ENCODE measurements at places on chromosomes 12 and 14.
A peak's percentile ranks its signal among the peaks of the same experiment; 100 is the strongest.

DNA sequence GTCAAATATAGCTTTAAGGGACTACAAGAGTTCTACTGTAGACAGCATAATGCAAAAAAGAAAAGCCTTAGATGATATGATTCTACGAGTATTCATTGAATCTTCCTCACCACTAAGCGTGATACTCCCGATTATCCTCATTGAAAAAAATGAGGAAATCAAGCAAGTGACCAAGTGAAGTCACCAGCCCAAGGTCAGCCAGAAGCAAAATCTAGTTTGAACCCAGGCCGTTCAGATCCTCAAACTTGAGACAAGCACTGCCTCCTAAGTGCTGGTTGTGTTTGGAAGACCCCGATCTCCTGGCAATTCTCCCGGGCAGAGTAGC lies 845 bp downstream of the GIT2 start:
- DNase-seq: no peak

DNA sequence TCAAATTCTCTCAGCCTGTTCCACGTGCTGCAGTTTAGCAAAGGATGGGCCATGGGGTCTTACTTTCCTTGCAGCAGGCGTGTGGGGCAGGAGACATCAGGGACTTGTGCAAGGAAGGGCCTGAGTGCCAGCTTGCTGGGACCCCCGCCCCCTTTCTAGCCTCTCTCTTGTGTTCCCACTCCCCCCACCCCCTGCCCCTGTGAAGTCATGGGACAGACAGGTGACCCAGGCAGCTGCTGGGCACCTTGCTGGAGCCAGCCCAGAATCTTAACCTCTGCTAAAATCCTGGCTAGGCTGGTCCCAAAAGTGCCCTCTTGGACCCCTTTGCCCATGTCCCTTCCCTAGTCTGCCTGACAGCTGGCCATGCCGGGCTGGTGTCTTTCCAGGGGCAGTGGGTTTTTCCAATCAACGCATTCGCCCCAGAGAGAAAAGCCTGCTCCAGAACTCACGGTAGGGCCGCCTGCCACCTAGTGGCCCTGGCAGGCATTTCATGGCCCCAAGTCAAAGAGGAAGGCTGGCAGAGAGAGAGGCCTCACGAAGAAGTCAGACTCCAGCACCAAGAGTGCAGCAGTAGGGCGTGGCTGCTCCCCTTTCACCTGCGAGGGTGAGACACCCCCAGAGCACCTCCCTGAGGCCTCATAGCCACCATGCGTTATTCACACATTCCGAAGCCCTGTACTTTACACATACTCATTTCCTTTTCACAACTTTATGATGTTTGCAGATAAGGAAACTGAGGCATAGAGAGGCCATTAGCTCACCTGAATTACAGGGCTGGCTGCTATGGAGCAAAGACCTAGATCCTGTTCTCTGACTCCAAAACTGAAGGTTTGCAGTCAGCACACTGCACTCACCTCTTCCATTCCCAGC lies 67.4 kb downstream of the LGMN start:
- DNase-seq: peak; percentile 71

DNA sequence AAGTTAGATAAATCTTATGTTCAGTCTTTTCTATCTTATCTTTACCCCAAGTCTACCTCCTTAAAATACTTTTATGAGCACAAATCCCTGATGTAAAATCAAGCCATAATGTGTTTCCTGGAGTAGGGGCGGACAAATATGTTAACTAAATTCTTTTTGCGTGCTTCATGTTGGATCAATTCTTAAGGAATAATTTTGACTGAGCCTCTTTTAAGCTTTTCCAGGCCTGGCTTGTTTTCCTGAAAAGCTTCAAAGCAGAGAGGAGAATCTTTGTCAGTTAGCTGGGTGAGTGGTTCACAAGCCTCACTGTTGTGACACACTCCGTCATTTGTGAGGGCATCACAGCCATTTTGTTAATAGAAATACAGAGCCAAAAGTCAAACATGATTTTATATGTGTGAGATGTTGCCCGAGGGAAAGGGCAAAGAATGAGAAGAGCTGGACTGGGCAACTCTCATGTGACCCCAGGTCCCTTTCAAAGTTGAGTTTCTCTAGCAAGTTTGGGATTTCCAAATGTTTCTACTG lies 468.9 kb downstream of the RGS6 start:
- no peak for DNase-seq

GRCh38 chr12:55824726-55825125 lies 4.7 kb downstream of the DNAJC14 start:
- no peak for DNase-seq

GRCh38 chr14:61644834-61645233 lies 50.5 kb upstream of the HIF1A start:
- peak; percentile 33 for DNase-seq

GRCh38 chr14:71004481-71004880 lies 97.2 kb downstream of the PCNX1 start:
- DNase-seq: peak; percentile 38

DNA sequence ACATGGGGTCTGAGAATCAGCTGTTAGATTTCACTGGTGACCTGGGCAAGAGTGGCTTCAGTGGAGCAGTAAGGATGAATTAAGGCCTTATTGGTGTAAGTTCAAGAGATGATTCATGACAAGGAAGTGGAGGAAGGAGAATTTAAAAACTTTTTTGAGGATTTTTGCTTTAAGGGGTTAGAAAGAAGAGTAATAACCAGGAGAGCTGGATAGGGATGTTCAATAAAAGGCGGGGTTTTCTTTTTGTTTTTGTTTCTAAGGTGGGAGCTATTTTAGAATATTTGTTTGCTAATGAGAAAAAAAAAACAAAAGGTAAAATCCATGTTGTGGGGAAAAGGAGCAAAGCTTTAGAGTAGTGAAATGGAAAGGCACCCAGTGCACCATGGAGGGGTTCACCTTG lies 15.2 kb upstream of the TUBA1B start:
- DNase-seq: no peak

DNA sequence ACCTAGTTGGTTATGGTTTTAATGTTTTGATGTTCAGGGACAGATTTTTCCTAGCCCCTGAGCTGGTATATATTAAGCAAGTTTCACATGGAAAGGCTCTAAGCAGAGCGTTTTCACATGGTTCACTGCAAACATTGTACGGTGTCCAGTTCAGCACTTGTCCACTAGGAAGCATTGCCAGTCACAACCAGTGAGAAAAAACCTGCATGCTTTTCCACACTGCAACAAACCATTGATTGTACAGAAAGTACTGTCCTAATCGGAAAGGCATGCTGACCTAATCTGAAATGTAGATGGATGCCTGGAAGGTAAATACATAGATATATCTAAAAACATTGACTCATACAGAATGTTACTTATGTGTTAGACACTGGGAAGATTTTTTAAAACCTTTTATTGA lies 25.0 kb upstream of the NPAS3 start:
- peak; percentile 30 for DNase-seq

DNA sequence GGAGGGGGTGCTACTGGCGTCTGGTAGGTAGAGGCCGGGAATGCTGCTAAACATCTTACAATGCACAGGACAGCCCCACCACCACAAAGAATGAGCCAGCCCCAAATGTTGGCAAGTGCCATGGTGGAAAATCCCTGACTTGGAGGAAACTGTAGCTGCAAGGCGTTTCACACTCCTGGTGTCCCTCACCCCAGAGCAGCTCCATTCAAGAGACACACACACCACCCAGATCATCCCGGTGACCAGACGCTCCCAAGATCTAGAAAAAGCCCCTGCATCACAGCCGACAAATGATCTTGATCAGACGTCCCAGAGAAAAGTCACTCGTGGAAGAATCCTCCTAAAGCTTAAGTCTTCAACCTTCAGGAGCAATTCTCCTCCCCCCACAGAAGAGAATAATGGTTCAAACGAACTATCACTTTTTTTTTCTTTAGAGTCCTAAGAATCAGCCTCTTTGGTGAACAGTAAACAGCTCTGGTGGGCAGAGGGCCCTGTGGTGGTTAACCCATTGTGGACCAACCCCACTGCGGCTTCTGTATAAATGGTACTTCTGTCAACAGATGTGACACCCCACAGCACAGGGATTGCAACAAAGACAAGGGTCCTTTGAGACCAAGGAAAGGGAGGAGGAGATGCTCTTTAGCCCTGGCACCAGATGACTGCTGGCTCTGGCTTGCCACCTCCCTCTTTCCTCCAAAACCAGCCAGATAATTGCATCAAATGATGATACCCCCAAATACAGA lies 2.7 kb downstream of the GLTP start:
- DNase-seq: no peak

GRCh38 chr14:81068176-81068782 lies 112.9 kb downstream of the TSHR start:
- no peak for DNase-seq

DNA sequence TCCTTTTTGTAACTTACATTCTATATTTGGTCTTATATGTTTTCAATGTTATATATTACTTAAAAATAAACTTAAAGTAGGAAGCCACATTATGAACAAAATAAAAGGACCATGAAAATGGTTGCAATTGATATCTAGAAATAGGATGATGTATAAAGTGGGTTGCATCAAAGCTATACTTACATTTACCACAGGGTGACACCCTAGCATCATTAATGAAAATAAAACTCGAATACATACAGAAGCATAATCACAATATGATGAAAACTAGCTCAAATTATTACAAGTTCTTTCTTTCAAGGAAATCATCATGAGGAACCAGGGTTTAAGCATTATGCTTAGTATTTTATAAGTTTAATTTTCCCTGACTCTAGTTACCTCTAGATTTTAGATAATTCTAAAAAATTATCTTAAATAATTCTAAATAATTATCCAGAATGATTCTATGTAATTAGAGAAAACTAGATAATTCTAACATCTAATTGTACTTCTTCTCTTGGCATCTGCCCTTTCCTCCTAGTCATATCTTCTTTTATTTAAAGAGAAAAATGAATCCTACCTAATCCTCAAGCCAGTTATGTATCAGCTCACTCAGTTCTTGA lies 31.2 kb downstream of the TAS2R7 start:
- DNase-seq: peak; percentile 22

GRCh38 chr14:69101331-69101826 lies 51.5 kb downstream of the DCAF5 start:
- peak; percentile 84 for DNase-seq

- DNase-seq: peak; percentile 82
Observed at GRCh38 chr12:45966486-45966885, 23.9 kb downstream of the SCAF11 start.

- DNase-seq: no peak
Observed at GRCh38 chr12:56521209-56521589, 421 bp upstream of the RBMS2 start.

DNA sequence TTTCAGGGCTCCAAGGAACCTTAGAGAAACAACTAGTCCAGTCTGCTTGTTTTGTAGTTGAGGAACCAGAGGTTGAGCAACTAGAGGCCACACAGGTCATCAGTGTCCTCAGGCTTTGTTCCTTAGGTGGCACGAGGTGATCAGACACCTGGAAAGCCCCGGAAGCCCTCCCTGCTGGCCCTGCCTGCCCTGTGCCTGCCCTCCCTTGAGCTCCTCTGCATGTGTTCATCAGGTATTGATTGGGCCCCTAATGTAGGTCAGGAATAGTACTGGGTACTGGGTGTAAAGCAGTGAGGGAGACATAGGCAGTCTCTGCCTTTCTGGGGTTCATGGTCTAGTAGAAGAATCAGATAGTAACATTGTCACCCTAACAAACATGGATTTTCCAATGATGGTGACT lies 114.3 kb downstream of the TSPAN9 start:
- DNase-seq: no peak

DNA sequence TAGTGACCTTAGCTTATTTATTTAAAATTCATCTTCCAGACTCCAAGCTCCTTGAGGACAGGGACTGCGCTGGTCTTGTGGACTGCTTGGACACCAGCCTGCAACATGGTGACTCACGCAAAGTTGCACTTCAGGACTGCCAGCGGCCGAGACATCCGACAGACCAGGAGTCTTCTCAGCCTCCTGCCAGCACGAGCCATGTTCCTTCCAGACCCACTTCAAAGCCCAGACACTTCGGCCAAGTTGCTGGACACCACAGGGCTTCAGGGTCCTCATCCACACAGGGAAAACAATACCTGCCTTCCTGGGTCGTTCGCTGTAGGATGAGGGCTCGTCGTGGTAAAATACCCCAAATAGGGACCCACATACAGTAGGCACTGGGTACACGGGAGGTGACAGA lies 88.7 kb downstream of the BCL11B start:
- DNase-seq: no peak

GRCh38 chr14:65361920-65362319 lies 50.6 kb upstream of the FUT8 start:
- DNase-seq: peak; percentile 29

GRCh38 chr12:26281320-26281719 lies 85.9 kb downstream of the SSPN start:
- DNase-seq: no peak

GRCh38 chr12:91326058-91327027 lies 143.7 kb upstream of the DCN start:
- peak; percentile 72 for DNase-seq
